Activated gamma-delta T cell treated with Interleukin-2 at 50 U/mL for 16 hours (primary cell): ENCODE measurements at places on chromosomes 4 and X.
A peak's percentile ranks its signal among the peaks of the same experiment; 100 is the strongest.

- no peak for DNase-seq
Observed at GRCh38 chrX:6599230-6599860, 64.4 kb upstream of the VCX3A start.

- no peak for DNase-seq
Observed at GRCh38 chr4:95256108-95256835, 292.5 kb downstream of the UNC5C start.

- DNase-seq: no peak
Observed at GRCh38 chr4:77920371-77920770, 57.7 kb downstream of the MRPL1 start.

DNA sequence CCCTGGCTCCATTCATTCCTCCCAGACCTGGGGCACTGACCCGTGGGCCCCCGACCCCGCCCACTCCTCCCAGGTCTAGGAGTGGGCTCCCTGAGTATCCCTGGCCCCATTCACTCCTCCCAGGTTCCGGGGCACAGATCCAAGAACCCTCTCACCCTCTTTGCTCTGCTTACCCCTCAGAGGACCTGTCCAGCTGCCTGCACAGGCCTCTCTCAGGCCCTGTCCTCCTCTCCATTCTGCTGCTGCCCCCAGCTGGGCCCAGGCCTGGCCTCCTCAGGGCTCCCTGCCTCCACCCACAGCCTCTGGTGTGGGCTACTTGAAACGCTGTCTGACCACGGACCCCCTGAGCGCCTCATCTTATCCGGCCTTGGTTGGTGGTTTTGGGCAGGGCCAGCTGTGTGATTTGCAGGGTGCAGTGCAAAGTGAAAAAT, 217.7 kb upstream of the PSAPL1 start:
- DNase-seq: no peak

- no peak for DNase-seq
Observed at GRCh38 chr4:159706704-159707103, 603.8 kb downstream of the RAPGEF2 start.

DNA sequence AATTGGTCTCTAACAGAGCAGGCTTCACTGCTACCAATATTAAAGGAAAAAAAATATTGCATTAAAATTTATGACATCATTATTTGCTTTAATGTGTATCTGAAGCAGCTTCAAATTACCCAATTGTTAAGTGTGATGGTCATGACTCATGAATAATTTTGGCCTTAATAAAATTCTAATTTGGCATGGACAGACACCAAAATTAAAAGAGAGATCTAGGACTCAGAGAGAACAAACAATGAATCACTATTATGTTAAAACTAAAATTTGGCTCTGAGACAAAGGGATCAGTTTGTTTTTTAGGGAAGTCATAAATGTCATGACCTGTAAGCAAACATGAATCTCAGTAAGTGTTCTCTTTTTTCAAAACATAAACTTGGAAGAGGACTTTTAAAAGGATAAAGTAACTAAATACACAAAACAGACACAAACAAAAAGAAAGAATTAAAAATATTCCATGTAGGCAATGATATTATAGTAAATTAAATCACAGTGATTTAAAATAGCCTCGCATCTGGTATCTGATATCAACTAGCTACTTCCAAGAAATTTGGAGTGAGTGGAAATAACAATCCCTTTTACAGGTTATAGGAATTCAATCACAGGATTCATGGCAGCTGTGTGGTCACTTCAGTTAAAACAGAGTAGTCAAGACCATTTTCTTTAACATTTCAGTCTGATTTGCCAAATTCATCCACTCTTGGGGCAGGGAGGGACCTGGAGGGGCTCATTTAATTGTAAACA, 11.6 kb downstream of the VEGFC start:
- no peak for DNase-seq

DNA sequence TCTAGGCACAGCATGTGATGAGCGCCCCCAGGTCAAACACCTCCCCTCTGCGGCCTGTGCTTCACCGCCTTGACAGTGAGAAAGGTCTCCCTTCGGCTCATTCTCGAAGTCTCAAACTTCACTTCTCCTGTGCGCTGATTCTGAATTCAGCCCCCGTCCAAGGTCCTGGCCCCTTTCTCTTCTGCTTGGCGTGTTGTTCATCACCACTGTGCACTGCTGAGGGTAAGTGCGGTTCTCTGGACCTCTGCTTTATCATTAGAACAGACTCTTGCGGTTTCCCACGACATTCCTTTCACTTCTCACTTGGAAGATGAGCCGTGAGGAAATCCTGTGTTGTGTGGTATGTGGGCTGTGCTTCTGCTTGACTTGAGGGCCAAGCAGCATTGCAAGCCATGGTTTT, 11.9 kb downstream of the HTT-AS start:
- DNase-seq: no peak

DNA sequence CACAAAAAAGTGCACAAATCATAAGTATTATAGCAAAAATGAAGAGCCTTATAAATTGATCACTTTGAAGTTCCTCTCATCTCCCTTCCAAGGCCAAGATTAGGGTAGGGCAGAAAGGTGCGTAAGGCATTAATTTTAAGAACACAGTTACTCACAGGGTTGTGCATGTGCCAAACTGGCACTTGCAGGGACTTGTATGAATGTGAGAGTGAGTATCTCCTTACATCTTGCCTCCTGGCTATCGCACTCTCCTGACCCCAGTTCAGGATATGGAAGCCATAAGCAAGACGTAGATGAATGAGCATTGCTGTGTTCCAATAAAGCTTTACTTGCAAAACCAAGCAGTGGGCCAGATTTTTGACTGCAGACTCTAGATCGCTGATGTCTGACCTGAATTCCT, 510.1 kb upstream of the AADAT start:
- no peak for DNase-seq

DNA sequence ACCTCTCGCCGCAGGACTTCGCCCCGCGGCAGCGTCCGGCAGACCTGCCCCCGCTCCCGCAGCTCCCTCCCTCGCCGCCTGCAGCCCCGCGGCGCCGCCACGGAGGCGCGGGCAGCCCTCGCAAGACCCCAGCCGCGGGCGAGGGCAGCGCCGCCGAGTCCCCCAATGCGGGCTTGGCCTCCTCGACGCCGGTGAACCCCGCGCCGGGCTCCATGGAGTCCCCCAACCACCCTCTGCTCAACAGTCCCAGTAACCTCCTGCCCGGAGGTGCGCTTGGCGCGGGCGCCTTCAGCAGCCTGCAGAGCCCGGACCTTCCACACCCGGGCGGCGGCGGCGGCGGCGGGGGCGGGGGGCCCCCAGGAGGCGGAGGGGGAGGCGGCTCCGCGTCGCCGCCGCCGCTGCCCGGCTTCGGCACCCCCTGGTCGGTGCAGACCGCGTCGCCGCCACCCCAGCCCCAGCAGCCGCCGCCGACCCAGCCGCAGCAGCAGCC, 1.2 kb downstream of the CPEB2 start:
- DNase-seq: peak; percentile 52

GRCh38 chr4:82811838-82812341, 13.3 kb upstream of the SCD5 start:
- DNase-seq: no peak

- no peak for DNase-seq
Observed at GRCh38 chrX:41234962-41235361, 99.0 kb upstream of the DDX3X start.

DNA sequence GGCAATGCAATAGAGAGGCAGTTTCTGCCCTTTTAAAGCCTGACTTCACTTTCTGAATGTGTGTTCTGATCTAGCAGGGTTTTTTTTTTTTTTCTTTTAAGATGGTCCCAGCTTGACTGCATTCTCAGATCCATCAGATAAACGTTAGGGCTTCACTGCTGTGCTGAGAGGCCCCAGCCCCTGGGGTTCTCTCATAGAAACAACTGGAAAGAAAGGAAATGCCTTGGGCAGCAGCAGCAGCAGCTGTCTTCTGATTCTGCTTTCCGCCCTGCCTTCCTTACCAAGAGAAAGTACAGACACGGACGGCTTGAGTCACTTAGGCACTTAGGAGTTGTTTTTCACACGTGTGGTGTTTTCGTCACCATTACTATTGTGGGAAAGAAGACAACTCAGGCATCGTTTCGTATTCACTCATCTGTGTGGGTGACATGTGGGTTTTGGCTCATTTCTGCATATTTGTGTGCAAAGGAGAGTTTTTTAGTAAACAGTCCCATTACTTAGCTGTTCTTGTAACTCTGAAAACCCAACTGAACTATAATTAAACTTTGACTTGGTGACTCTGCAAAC, 172.0 kb downstream of the PTTG2 start:
- peak; percentile 58 for DNase-seq

DNA sequence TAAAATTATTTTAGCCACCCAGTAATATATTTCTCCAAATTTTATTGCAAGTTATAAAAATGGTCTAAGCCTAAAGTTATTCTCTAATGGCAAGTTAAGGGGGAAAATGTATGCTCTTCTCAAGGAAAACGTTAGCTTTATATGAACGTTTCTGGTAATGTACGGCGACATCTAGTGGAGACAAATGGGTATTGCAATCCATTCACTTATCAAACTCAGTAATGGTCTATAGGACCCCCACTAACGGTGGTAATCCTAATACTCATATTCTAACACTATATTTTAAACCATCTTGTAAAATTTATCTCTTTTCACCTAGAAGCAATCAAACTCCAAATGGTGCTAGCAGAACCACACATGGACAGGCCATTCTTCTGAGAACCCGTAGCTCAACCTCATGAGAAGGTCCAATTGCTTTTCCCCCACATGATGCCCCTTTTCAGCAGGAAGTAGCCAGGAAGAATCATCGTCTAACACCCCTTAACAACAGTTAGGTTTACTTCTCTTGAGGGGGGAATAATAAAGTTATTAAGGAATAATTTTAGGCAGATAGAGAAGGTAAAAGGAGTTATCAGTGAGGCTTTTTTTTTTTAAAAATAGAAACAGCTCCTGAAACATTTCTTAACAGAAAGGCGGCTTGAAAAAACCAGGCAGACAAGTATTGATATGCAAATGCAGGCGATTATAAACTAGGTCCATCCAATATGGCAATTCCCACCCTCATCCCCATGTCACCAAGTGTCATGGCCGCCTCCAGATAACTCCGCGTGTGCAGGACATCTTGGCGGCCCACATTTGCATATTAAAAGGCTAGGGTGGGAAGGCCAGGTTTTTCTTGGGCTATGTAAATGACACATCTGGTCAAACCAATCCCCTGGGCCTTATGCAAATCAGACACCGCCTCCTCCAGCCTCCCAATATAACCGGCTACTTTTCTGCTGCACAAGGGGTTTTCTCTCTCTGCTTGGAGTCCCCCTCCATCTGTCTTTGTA, 35.0 kb downstream of the NUDT11 start:
- DNase-seq: no peak

- no peak for DNase-seq
Observed at GRCh38 chr4:171985129-171985528, 171.9 kb downstream of the GALNTL6 start.

GRCh38 chr4:39687014-39687413, 10.9 kb upstream of the UBE2K start:
- DNase-seq: no peak

GRCh38 chr4:86482306-86483172, 111.6 kb upstream of the PTPN13 start:
- no peak for DNase-seq

GRCh38 chr4:172489861-172490260, 676.7 kb downstream of the GALNTL6 start:
- DNase-seq: no peak

- DNase-seq: no peak
Observed at GRCh38 chr4:70746179-70746839, 24.5 kb downstream of the RUFY3 start.

- DNase-seq: no peak
Observed at GRCh38 chrX:39576041-39576872, 521.5 kb downstream of the BCOR start.

DNA sequence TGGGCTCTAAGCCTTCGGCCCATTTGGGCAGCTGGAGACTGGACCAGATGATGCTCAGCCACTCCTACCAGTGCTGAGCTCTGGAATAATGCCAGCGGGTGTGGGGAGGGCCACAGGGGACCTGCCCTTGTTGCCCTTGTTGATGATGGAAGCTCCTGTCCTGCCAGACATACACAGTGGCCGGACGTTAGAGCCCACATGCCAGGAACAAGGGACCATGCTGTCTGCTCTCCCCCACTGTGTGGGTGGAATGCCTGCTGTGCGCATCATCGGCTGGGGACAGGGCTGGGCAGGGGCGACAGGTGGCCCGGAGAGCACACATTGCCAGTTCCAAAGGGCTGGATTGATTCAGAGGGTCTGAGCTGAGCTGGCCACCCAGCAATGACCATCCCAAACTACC, 2.0 kb downstream of the ABLIM2 start:
- DNase-seq: no peak

DNA sequence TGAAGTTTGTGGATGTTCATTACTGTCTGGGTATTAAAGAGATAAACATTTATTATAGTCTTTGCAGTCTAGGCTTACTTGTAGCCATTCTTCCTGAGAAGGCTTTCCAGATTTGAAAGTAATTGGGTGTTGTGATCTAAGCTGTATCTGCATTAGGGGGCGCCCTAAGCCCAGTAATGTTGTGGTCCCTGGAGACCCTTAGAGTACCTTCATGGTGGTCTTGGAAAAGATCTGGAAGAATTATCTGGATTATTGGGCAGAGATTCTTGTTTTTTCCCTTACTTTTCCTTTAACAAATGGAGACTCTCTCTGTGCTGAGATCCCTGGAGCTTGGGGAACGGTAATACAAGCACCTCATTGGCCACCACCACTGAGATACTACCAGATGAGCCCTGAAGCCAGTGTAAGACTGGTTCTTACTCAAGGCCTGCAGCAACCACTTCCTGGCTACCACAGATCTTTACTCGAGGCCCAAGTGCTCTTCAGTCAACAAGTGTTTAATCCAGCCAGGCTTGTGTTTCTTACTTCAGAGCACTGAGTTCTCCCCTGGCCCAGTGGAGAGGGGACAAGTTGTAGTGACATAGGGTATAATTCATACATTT, 63.1 kb downstream of the RTL3 start:
- no peak for DNase-seq

DNA sequence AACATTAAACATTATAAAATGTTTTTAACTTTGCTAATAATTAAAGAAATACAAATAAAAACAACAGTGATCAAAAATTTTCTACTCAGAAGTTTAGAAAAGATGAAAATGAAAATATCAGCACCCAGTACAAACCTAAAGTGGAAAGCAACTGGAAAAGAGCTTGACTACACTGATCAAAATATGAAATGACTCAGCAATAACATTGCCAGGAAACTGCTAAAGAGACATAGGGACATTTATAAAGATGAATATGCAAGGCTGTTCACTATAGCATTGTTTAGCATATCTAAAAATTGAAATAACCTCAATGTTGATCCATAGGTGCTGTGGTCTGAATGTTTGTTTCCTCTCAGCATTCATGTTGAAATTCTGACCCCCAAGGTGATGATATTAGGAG, 88.5 kb upstream of the NOCT start:
- no peak for DNase-seq
